Thymus (tissue), 14 donors: ENCODE measurements at places on chromosomes 7 and 10.

DNA sequence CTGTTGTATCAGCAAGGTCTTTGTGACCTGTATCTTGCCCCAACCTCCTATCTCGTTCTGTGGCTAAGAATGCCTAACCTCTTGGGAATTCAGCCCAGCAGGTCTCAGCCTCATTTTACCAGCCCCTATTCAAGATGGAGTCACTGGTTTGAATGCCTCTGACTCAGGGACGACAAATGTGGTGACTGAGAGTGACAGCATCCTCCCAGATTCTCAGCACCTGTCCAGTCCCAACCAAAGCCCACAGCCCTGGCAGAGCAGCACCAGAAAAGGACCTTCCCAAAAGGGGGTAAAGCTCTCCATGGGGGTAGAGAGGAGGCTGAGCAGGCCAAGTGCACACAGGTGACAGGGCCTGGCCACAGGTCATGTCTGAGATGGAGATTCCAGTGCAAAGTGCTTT is 35.4 kb upstream of the GPAM start:
- no peak for DNase-seq

- DNase-seq = no peak
Observed at GRCh38 chr7:17661982-17662585, 278.2 kb downstream of the SNX13 start.

DNA sequence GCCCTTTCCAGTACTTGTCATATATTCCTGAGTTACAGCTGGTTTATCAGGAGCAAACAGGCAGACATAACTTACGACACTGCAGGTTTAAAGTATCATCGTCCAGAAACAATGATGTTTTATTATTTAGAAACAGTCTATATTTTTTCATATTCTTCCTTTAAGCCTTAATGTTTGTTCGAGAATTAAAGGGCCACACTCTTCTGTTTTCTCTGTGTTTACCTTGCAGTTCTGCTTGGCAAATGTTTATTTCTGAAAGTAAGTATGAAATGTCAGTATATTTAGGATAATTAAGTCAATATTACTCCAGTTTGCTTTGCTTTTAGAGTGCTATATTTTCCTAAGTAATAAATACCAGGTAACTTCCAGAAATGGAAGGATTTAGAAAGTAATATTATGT is 115.1 kb downstream of the VTI1A start:
- DNase-seq = no peak

DNA sequence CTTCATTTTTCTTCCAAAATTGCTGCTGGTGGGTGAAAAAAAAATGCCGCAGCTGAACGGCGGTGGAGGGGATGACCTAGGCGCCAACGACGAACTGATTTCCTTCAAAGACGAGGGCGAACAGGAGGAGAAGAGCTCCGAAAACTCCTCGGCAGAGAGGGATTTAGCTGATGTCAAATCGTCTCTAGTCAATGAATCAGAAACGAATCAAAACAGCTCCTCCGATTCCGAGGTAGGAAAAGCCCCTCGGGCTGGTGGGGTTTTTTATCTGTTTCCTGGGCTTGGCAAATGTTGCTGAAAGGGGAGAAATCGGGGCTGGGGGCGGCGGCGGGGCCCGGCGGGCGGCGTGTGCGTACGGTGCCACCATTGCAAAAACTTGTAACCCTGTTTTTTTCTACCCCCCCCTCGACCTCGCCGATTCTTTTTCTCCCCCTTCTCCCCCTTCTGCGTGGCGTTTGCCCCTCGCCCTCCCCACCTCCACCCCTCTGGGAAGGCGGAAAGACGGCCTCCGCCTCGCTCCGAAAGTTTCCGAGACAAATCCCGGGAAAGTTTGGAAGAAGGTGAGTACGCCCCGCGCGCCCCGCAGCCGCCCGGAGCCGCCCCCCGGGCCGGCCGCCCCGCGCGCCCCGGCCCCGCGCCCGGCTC is 789 bp downstream of the TCF7L2 start:
- no peak for DNase-seq

DNA sequence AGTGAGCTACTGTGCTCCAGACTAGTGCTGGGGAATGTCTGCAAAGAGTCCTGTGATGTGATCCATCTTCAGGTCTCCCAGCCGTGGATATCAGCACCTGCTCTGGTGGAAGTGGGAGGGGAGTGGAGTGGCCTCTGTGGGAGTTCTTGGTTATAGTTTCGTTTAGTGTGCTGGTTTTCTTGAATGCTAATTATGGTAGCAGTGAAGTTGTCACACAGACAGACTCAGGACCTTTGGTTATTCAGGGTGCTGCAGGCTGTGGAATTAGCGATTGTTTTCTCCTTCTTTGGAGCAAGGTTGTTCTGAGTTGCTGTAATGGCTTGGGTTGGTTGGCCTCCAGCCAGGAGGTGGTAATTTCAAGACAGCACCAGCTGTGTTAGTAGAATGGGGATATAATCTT is 132.7 kb upstream of the HGF start:
- DNase-seq = no peak

DNA sequence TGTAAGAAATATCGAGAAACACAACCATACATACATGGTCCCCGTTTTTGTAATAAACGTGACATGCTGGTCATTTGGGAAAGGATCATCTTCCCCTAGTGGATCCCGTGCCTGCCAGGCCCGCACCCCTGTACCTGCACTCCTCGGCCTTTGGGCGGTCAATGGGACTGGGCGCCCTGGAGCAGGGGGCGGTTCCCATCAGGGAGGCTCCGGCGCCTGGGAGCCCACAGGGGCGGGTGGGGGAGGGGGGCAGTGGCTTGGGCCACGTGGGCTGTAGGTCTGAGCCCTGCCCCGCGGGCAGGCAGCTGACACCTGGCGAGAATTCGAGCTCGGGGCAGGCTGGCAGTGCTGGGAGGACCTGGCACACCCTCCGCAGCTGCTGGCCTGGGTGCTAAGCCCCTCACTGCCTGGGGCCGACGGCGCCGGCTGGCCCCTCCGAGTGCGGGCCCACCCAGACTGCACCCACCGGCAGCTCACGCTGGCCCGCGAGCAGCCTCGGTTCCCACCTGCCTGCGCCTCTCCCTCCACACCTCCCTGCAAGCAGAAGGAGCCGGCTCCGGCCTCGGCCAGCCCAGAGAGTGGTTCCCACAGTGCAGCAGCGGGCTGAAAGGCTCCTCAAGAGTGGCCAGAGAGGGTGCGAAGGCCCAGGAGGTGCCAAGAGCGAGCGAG is 361.6 kb upstream of the GRM3 start:
- DNase-seq = no peak

- DNase-seq = no peak
Observed at GRCh38 chr10:88754287-88754686, 5.5 kb upstream of the LIPN start.

- DNase-seq = no peak
Observed at GRCh38 chr7:149317986-149318672, 56.1 kb downstream of the ZNF783 start.

GRCh38 chr10:119653916-119654315 is 2.7 kb downstream of the BAG3 start:
- no peak for DNase-seq

DNA sequence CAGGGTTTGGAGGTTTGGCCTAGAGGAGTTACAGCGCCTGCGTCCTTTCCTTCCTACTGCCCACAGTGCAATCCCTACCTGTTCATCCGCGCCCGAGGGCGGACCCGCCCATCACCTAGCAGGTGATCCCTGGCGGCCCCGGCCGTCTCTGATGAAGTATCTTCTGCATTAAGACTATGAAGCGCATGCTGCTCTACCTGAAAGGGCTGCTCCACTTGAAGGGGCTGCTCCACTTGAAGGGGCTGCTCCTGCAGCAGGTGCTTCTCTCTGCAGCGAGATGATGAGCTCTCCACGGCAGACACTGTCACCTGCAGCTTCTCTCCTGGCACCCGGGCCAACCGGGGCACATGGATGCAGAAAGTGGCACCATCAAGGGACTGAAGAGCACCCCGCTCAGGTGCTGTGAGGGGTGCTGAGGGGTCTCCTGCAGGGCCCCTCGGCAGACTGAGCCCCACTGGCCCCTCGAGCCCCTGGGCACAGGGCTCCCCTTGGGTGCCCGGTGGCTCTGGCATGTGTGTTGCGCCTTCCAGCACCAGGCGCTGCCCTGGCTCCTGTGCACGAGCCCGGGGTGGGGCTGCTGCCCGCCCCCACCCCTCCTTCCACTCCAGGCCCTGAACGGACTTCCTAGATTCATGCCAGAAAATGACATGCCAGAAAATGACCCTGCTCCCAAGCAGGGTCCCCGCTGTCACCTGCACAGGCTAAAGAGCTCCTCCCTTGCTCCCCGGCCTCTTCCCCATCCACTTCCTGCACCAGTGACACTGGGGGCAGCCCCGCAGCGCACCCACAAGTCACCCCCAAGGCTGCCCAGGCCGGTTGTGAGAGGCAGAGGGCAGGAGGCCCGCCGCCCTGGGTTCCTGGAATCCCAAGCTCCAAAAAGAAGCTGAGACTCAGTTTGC is 29.4 kb downstream of the WDR86 start:
- DNase-seq = no peak

DNA sequence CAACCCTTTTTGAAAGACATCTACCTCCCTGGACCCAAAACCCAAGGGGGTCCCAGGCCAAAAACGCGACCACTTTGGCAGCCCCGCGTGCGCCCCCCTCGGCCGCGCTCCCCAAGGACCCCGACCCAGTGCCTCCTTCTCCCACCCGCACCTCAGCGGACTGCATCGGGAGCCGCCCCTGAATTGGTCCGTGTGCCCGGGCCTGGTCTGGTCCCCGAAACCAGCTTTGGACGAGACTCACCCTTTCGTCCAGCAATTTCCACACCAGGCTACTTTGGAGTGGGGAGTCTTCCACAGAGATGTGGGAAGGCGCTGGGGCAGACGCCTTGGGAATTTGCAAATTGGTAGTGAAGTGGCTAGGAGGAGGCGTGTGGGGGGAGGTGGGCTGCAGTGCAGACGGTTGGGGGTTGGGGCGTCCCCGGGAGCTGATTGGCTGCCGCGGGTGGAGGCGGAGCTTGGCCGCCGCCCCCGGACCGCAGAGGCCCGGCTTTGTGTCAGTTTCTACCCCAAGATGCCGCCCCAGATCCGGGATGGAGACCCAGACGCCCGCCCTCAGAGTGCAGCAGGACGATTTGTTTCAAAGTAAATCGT is 16.9 kb downstream of the TCAF1 start:
- peak; percentile 65 for DNase-seq

- no peak for DNase-seq
Observed at GRCh38 chr10:90856261-90856660, 1.6 kb downstream of the HTR7 start.

DNA sequence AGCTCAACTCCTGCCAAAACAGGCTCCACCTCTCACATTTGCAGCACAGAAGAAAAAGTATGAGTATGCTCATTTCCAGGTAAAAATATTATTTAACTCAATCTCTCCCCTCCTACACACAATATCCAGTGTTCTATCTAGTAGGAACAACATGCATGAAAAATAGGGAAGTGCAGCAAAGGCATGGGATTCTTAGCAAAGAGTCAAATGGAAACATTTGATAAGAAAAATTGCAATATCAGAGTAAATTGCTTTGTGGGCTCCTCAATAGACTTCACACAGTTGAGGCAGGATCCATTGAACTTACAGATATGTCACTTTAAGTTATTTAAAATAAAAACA is 150.9 kb downstream of the ANK3 start:
- no peak for DNase-seq

DNA sequence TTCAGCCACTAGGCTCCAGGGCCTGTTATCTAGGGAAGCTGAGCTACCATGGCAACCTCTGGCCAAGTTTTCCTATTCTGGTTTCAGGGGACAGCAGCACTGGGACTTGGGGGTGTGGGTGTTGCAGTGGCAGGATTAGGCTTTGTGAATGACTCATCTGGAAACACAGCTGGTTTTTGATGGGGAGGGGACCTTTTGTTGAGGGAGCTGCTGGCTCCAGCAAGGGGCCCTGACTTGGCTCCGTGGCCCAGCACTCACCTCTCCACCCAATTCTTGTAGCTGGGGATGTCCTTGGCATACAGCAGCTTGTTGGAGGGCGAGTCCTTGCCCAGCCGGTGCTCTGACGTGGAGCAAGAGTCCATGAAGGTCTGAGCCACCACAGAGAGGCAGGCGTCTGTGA is 435.9 kb downstream of the PLXNA4 start:
- DNase-seq = no peak

- DNase-seq = no peak
Observed at GRCh38 chr10:103506061-103506460, 12.6 kb downstream of the NEURL1 start.

DNA sequence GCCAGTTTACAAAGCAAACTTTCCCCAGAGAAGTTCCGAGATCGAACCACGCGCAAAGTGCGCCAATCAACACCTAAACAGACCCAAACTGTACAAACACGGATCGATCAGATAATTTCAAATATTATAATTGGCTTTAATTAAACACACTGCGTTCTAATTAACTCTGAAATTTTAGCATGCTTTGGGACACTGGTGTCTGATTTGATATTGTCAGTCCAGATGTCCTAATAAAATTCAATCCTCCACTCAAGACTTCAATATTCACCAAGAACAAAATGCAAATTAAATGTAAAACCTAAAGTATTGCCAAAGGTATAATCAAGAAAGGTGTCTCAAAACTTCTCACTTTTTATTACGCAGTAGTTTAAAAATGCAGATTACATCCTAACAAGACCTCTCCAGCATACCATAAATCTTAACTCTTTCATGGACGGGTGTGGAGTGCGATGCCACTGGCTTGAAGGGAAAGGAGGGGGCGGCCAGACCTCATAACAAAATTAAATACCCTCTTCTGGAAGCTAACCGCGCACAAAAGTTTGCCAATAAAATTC is 5.9 kb upstream of the EBF3 start:
- no peak for DNase-seq

GRCh38 chr7:15686295-15686956 is at the start of gene MEOX2:
TSS of gene MEOX2 (minus strand) at chr7:15686683. CDS start at chr7:15686402, 281 bp downstream.
- no peak for DNase-seq

DNA sequence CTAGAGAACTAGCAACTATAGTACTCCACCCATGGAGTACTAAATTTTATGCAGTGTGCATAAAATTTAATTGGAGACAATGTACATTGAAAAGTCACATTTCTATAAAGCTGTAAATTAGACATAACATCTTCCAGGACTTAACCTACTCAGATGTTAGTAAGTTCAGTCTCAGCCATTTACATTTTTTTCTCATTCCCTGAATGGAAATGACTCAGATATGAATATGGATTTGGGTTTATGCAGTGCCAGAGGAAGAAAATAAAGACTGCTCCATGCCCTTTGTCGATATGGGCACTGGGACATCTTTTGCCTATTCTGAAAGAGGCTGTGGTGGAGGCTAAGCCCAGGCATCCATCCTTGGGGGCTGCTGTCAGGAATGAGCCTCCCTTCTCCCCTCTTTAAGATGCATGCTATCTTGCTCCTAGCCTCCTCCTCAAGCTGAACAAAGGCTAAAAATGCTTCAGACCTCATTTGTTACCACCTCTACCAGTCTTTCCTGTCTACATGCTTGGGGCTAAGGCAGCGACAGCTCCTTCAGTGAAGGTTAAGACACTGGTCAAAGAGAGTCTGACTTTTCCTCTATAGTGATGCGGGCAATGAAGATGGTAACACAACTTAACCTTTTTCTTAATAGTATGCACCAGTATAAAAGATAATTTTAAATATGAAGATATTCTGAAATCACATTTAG is 486.8 kb upstream of the ANKRD30A start:
- no peak for DNase-seq

DNA sequence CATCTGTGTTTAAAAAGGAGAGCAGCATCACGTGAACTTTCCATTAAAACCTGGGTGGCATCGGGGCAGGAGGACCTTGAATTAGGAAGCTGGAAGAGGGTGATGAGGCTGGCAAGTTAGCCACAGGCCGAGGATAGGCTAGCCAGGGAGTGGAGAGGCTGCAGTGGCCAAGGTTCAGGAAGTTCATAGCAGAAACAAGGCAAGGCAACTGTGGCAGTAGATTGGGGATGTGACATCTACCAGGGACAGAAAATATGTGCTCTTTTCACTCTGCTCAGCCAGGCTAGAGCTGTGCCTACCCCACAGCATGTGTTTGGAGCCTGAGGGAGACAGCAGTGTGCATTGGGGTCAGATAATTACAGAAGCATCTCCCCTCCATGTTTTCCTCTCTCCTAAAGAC is 2.2 kb upstream of the INPP5F start:
- DNase-seq = no peak
